ENCODE measurements at places on chromosomes 12 and 14. TPM values are rescaled to one million over a fixed set of nuclear protein-coding genes. Genes with fewer than 3 reads are reported as not detected.

Gene GARIN6
- not detected for total RNA-seq

Gene CHD8
- total RNA-seq = 38.1 TPM

Gene PLEKHH1
- total RNA-seq = under 0.01 TPM

Gene KRT2
- not detected for total RNA-seq

Gene MYH6
- not detected for total RNA-seq

Gene MANSC4
- not detected for total RNA-seq

Gene BTBD7
- 10.6 TPM for total RNA-seq

Gene CD27
- total RNA-seq = not detected

Gene INHBE
- 7.2 TPM for total RNA-seq

Gene POLE2
- 6.6 TPM for total RNA-seq

Data from pericardium fibroblast (primary cell).